Naive thymus-derived CD8-positive, alpha-beta T cell (primary cell): ENCODE measurements at places on chromosomes 6 and 20. TPM values are rescaled to one million over a fixed set of nuclear protein-coding genes. Genes with fewer than 3 reads are reported as not detected.
A peak's percentile ranks its signal among the peaks of the same experiment; 100 is the strongest.

DNA sequence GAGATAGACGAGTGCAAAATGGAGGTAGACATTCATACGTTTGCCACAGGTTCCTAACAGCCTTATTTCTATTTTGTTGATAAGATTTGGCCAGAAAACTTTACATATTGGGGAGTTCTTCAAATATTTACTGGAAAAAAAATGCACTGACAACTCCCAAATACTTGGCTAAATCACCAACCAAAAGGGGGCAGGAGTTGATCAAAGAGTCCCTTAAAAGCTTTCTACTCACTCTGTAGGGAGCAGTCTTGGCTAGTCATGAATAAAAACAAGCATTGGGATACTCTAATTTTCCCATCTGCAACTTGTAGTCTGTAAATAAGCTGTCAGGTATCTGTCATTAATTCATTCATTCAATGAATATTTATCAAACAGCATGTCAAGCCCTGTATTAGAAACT is 18.4 kb downstream of the TENT5A start:
- DNase-seq, result no peak

GRCh38 chr6:166036316-166037095 is 131.1 kb downstream of the TBXT start:
- DNase-seq, result no peak

DNA sequence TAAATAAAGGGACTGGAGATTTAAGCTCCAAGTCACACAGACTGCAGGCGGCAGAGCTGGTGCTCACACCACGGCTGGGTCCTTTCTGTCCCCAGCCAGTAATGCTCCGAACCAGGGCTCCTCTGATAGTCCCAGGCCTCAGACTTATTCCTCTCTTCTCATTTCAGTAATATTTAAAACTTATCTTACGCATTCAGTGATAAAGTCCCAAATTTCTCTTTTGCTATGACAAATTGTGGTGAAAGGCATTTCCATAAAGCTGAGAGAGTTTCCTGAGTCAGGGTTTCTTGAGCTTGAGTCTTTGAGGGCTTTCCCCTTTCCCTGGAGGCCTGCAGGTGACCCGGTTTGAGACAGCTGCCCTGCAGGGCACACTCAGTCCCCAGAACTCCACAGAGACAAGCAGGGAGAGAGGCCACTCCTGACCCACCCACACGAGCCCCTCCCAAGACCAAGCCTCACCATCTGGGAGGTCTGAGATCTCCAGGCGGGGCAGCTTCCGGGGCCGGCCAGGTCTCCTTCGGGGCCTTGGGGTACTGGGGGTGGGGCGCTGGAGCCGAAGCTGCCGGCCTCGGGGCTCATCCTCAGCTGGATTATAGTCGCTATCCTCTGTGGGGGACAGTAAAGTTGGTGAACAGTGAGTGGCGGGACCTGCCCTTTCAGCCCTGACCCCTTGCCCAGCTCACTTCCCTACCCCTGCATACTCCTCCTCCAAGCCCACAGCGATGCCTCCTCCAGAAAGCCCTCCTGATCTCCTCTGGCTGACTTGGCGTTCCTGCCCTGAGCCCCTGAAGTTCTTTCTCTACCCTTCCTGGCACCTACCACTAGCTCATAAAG is 6.6 kb downstream of the ZNF335 start:
- DNase-seq, result no peak

DNA sequence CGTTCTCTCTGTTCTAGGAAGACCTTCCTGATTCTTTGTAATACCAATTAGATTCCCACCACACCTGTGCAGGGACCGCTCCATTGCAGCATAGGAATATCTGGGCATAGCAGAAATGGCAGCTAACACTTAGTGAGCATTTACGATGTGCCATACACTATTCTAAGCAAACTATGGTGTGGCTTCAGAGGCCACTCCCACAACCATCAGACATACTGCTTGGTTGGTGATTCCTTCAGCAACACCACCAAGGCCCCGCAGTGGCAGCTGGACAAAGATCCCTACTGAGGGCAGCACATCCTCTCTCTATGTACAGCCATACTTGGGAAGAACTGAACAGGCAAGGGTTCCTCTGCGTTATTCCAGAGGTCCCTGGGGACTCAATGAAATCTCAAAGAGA is 6.2 kb downstream of the KCNK5 start:
- no peak for DNase-seq

DNA sequence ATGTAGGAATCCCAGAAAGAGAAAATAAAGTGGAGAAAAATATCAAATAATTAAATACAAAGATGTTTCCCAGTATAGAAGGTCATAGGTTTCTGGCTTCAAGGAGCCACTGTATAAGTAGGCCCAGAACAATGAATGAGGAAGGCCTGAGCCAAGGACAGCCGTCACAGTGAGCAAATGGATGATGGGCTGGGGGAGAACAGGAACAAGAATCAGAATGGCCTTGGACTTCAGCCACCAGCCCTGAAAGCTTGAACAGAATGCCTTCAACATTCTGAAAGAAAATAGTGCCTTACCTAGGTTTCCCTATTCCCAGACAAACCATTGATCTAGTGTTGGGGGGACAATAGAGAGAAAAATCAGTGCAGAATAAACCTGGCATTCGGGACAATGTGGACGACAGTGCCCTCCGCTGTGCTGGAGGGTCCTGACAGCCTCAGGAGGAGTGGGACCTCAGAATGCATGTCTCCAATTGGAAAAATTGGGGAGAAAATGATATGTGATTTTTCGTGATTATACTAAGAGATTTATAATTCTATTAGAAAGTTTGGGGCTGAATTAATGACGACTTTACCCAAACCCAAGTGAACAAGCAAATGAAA is 333.9 kb upstream of the AGPAT4 start:
- no peak for DNase-seq

GRCh38 chr6:156791320-156791850 is 14.2 kb downstream of the ARID1B start:
- DNase-seq, result peak; percentile 72

DNA sequence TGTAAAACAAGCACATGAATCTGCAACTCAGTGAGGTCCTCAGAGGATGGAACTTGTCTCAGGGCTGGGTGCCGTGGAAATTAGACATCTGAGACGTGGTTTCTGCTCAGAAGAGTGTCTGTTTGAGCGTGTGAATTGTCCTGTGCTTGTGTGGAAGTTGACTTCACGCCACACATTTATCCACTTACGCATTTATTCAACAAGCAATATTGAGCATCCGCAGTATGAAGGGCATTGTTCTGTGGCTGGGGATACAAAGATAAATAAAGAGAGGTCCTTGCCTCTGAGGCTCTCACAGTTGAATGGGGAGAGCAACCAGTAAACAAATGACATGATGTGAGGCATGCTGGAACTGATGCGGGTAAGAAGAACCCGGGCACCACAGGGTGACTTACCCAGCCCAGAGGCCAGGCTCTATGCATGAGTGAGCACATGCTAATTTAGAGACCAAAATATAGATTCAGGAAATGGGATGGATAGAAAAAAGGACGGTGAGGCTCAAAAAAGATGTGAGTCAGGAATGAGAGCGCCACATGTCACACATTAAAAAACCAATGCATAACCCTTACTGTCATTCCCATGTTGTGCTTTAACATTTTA is 60.4 kb downstream of the SOBP start:
- no peak for DNase-seq

GRCh38 chr6:85463621-85464259 is 13.9 kb downstream of the NT5E start:
- no peak for DNase-seq

Gene GNL1
- 34.1 TPM for polyA plus RNA-seq

Gene BPI
- polyA plus RNA-seq, result not detected

Gene TNXB
- polyA plus RNA-seq, result 0.13 TPM

Gene COL21A1
- not detected for polyA plus RNA-seq

Gene PCK1
- polyA plus RNA-seq, result not detected
